Mucosa of descending colon (tissue), 3 donors: ENCODE measurements at places on chromosomes 12 and 14. TPM values are rescaled to one million over a fixed set of nuclear protein-coding genes. Genes with fewer than 3 reads are reported as not detected.
A peak's percentile ranks its signal among the peaks of the same experiment; 100 is the strongest.

DNA sequence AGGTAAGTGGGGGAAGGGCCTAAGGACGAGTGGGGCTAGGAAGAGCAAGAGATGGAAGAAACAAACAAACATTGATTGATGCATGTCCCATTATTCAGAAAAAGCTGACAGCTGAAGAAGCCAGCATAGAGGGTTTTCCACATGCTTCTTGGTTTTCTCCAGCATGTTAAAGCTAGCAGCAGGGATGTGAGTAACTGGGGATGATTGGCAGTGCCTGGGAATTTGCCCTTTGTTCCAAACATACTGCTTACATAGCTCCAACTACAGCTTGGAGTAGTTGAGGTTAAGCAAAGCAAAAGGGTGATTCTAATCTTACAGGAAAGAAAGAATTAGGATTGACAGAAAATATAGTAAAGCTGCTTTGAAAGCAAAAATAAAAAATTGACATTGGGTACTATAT lies 68.0 kb upstream of the IFNG-AS1 start:
- no peak for DNase-seq

GRCh38 chr12:132278401-132279183 lies 50.8 kb downstream of the GALNT9 start:
- DNase-seq, result no peak

DNA sequence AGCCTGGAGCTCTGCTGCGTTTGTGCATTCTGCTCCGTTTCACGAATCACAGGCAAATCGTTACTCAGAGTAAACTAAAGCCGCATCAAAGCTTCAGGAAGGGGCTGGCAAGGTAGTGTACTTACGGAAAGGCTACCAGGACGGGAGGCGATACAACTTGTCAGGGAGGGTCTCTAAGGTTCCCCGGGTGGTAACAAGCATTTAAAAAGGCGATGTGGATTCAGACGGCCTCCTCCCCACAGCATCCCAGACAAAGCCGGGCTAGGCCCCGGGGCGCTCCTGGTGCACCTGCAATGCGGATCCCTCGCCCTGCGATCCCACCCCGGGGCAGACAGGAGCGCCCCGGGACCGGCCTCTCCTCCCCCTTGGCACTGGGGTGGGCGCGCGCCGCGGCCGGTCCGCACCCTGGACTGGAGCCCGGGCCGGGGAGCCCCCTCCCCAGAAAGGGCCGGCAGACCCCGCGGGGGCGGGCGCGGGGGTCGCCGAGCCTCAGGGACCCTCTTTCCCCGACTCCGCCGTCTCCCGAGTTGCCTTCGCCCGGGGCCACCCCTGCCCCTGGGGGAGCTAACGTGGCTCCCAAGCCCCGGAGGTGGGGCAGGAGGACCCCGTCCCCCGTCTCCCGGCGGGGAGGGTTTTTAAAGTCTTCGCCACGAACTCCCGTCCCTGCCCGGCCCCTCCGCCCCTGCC lies 718 bp downstream of the CCDC92 start:
- peak; percentile 52 for DNase-seq

The PTGDR gene
- 20.9 TPM for total RNA-seq

GRCh38 chr14:60968099-60968498 lies 12.8 kb downstream of the TRMT5 start:
- DNase-seq, result no peak

The CLECL1 gene
- total RNA-seq, result 0.51 TPM

DNA sequence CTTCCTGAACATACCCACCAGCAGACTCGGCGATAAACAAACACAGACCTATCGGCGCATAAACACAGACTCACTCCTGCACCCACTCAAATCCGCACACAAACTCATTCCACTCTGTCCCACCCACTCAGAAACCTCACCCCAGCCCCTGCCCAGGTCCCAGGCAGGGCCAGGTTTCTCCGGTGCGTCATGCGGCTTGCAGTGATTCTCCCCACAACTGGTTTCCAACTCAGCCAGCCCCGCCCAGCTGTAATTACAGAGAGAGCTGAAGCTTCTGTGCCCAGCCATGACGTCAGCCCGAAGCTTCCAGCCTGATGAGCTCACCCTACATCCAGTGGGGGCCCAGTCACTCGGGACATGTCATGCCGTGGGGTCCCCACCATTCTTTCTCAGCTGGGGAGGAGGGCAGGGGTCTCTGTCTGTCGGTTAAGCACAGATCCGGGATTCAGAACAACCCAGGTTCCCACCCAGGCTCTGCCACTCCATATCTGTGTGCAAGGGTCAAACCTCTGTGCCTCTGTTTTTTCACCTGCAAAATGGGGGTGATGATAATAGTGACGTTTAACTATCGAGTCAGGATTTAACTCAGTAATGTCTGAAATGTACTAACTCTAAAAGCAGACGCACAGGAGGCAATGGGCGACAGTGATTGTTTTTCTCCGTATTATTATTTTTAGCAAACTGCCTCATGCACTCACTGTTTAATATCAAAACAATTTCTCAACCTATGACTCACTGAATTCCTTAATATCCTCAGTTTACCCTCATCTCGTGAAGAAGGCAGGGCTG lies 2.3 kb upstream of the HSPB8 start:
- peak; percentile 81 for DNase-seq

The MGP gene
- total RNA-seq, result 655 TPM

- DNase-seq, result no peak
Observed at GRCh38 chr12:41709463-41710285, 435.0 kb downstream of the GXYLT1 start.

The FOXN4 gene
- not detected for total RNA-seq

DNA sequence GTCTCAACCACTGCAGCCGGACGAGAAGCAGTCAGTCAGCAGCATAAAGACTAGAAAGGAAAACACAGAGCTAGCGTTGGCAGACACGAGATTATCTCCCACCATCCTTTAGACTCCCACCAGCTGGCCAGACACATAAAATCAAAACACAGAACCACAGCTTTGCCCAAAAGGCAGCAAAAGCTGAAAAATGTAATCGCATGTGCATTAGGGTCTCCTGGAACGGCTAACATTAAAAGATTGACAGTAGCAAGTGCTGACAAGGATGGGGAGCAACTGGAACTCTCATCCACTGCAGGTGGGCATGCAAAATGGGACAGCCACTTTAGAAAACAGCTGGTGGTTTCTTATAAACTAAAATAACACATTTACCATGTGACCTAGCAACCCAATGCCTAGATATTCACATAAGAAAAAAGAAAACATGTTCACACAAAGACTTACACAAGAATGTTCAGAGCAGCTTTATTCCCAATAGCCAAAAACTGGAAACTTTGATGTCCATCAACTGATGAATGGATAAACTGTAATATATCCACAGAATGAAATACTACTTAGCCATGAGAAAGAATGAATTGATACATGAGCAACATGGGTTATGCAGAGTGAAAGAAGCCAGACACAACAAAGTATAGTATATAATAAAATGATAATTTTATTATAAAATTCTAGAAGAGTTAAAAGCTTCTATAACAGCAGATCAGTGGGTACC lies 37.7 kb downstream of the NCOR2 start:
- DNase-seq, result no peak

The NANOG gene
- not detected for total RNA-seq

DNA sequence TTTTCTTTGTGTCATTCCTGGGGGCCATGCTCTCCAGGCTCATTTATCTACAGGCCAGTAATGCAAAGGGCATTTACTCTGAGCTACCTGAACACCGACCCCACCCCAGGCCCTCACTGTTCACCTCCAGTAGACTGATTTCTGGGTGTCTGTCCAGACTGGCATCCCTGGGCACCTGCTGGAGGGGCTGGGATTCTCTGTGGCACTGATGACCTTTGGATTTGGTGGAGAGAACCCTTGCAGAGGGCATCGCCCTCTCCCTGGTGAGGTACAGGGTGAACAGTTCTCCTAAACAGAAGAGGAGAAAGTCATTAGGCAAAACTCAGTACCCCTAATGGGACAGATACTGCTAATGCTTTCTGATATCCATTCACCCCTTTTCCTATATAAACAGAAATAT lies 27.1 kb upstream of the RIMBP2 start:
- no peak for DNase-seq

The ETFBKMT gene
- 7.0 TPM for total RNA-seq

GRCh38 chr12:27564612-27565213 lies 40.7 kb downstream of the PPFIBP1 start:
- no peak for DNase-seq

GRCh38 chr12:56723889-56724700 lies 1.0 kb downstream of the NACA start:
- peak; percentile 39 for DNase-seq

- no peak for DNase-seq
Observed at GRCh38 chr12:27999970-28000369, 27.4 kb upstream of the PTHLH start.

GRCh38 chr12:75722714-75723200 lies 211.3 kb upstream of the KRR1 start:
- DNase-seq, result no peak

DNA sequence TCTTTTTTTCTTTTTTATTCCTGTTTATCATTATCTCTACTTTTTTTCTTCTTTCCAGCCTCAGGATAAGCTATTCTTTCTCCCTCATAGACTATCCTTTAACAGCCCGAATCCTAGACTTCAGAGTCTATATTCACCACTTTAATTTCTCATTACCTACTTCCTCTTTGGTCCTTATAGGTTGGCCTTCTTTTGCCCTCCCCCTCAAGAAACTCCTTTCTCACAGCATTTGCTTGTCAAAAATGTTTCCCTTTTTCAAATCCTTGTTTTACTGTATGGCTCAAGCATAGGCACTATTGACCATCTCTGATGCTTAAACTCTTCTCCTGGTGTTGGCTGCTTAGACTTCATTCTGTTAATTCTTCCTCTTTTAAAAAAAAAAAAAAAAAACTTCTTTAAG lies 52.5 kb downstream of the KIAA0586 start:
- DNase-seq, result no peak

DNA sequence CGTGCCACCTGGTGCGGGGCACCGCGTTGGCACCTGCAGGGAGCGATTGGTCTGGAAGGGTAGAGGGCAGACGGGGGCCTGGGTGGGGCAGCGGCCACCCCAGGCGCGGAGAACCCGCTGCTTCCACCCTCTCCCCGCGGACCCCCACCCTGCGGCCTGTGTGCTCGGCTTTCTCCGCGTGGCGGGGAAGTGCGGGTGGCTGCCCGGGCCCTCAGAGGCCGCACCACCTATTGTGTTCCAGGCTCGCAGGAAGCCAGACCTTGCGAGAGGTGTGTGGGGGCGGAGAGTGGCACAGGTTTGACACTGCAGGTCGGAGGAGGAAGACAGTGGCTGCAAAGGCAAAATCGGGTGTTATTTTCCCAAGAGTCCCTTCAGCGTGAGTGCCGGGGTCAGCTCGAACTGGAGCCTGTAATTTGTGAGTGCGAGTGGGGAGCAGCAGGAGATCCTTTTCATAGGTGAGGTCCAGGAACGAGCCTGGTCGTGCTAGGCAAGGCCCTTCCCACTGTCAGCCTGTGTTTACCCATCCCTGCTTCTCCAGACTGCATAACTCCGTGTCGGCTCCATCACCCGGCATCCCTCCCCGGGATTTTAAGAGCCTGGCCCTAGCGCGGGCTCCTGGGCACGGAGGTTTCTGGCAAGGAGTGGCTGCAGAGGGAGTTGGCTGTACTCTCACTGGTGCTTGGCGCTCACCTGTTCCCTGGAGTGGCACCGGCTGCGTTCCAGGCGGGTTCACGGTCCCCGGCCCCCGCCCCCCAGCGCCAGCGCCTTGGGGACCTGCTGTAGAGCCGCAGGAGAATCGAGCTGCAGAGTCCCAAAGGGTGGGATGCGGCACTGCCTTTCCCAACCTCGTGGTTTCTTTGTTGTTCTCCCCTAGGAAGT lies 935 bp downstream of the TBC1D30 start:
- no peak for DNase-seq

DNA sequence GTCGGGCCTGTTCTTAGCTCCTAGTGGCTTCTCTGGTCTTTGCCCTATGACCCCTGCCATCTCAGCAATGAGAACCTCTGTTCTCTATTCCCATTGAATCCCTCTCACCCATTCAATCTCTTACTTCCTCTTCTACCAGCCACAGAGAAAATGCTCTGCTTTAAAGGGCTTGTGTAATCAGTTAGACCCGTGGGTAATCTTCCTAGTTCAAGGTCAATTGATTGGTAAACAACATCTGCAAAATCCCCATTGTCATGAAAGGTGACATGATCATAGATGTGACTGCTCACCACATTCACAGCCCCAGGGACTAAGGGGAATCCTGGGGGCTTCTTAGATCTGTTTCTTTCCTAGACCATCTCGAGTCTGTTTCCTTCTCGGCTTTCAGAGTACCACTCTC lies 7.2 kb upstream of the CCDC197 start:
- no peak for DNase-seq

GRCh38 chr12:57086493-57087009 lies 2.4 kb upstream of the NAB2 start:
- peak; percentile 52 for DNase-seq

DNA sequence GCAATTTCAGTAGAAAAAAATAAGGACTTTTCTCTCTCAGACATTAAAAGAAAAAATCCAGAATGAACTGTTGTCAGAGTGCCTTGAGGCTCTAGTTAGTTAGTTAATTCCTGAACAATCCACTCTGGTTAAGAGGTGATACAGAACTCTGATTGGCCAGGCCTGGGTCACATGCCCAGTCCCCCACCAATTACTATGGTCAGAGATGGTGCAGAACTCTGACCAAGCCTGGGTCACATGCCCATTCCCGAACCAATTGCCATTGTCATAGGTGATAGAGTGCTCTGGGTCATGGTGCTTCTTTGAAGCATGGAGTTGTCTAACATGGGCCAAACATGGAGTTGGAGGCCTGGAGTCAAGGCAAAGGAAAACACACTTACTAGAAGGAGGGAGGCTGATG lies 11.1 kb upstream of the MYO1H start:
- DNase-seq, result no peak

The RAD51AP1 gene
- total RNA-seq, result 2.2 TPM

DNA sequence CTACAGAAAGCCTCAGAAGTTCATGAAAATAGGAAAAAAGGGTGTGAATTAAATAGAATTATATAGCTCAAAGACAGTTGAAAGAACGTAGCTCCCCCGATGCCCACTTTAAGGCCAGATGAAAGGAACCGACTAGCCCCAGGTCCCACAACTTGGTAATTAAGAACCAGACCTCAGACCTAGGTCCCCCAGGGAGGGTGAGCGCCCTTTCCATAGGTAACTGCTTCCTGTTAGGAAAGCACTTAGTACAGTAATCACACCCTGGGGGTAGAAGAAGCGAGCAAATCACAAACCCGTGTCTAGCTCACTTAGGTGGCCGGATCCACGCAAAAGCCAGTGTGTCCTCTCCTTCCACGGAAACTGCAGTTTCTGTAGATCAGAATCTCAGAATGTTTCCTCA lies 77.1 kb downstream of the PLXNC1 start:
- DNase-seq, result no peak

The NGB gene
- 5.3 TPM for total RNA-seq

The PTGER2 gene
- 3.2 TPM for total RNA-seq

The GPRC5A gene
- total RNA-seq, result 326 TPM

DNA sequence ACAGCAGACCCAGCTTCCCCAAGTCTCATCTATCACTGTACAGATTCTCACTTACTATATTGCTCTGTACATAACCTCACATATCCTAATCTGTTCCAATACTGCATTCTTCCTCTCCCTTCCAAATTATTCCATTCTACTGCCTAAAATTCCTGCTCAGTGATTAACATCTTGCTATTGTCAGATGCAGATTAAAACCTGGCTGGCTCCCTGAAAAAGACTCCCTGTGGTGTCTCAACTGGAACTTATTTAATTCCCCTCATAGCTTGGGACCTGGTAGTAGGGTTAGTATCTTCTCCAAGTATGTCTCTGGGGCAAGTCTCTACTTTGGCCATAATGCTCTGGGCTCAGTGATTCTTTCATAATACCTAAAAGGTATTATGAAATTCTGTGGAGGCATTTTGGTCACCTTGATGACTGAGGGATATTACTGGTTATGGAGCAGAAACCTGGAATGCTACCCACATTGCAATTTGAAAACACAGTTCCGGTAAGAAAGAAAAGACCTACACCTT lies 55.8 kb downstream of the PAWR start:
- no peak for DNase-seq

- DNase-seq, result no peak
Observed at GRCh38 chr12:85642288-85642687, 193.9 kb downstream of the RASSF9 start.

The FANCM gene
- 3.6 TPM for total RNA-seq
